Coronary artery (tissue), 2 donors: ENCODE measurements at places on chromosomes 4 and X.
A peak's percentile ranks its signal among the peaks of the same experiment; 100 is the strongest.

DNA sequence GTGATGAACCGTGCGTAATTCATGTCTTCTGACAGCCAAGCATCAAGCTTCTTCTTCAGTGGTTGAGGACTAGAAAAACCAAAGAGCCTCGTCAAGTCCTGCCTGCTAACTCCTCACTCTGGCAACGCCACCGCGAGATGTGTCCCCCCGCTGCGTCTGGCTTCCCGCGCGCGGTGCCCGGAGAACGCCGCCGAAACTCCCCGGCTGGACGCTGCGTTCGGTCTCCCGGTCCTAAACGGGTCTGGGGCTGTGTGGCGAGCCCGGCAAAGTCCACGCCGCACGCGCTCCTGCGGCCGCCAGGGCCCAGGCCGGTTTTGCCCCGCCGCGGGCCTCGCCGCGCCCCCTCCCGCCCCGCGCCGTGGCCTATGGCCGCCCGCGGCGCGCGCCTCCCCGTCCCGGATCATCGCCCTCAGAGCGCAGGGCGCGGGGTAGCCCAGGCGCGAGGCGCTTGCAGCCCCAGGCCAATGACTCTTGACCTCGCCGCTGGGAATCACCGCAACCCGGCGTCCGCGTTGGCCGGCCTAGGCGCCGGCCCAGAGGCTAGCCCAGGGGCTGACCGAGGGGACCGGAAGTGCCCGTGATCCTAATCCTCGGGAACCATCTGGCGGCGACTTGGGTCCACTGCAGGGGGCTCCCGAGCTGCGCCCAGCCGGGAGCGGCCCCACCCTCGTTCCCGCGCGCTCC lies at the start of gene AADAT:
TSS of gene AADAT (minus strand) at position 289 of the 684 bp plus-strand sequence. CDS start at position 23, 266 bp downstream.
- DNase-seq = peak; percentile 81

DNA sequence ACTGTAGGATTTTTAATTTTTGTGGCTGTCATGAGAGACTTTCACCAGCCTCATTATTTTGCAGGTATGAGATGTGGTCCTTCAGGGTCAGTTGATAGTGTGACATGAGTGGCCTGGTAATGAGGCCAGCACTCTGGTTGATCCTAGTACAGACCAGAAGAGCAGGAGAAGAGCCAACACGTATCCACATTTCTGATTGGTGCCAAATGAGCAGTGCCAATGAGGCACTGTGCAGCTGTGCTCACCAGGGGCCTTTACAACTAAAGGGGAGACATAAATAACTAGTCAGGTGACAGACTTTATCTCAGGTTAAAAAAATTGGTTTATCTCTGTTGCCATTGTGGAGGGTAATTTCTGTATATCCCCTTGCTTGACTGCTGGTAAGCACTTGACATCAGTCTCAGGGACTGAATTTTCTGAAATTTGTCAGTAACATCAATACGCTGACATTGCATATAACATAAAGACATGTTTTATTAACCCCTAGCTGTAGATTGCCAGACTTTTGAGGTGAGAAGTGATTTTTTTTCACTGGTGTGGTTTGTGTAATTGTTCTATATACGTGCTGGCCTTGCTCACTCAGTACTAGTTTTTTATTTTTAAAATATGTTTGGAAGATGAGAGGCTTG lies 101.2 kb downstream of the AFF1 start:
- no peak for DNase-seq

GRCh38 chr4:78560296-78560963 lies 8.9 kb downstream of the ANXA3 start:
- DNase-seq = no peak

GRCh38 chr4:85369703-85370380 lies 105.1 kb upstream of the ARHGAP24 start:
- no peak for DNase-seq

DNA sequence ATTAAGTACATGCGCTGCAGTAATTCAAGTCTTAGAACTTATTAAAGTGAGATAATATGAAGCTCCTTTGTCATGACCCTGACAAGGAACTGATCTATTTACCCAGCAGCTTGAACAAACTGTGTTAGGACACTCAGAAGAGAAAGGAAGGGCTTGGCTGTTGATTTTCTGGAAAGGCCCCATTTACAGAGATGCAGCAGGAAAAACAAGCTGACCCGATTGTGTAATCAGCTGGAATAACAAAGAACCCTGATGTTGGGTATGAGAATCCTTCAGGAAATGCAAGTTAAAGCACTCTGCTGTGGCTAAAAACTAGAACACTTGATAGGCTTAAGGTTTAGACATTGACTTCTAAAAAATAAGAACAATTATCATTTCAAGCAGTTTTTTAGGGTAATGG lies 64.8 kb downstream of the TBC1D9 start:
- no peak for DNase-seq

DNA sequence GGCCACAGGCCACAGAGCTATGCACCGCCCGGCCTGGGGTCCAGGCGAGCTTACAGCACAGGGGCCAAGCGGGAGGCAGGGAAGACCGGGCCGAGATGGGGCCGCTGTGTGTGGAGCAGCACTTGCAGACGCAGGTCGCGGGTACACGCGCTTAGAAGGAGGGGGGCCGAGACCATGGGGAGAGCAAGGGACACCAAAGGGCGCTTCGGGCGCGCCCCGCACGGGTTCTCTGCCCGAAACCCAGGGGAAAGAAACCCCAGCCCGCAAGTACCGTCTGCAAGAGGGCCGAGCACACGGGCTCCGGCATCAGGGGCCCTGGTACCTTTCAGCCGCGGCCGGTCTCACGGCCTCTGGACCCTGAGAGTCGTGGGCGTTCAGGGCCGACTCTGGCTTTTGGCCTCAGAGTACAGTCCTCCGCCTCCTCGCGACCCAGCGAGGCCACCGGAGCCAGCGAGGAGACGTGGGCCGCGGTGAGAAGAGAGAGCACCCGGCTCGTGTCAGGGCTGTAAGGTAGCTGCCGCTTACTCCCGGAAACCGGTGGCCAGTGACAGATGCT lies 342 bp downstream of the EOLA2 start:
- DNase-seq = peak; percentile 74

GRCh38 chrX:23292354-23292987 lies 42.2 kb upstream of the PTCHD1 start:
- DNase-seq = no peak

GRCh38 chrX:119467433-119467832 lies 811 bp upstream of the SLC25A5 start:
- DNase-seq = no peak

GRCh38 chrX:10508891-10509290 lies 111.5 kb downstream of the MID1 start:
- DNase-seq = no peak

- DNase-seq = no peak
Measured at GRCh38 chrX:22526339-22526738, 253.6 kb downstream of the CBLL2 start.

DNA sequence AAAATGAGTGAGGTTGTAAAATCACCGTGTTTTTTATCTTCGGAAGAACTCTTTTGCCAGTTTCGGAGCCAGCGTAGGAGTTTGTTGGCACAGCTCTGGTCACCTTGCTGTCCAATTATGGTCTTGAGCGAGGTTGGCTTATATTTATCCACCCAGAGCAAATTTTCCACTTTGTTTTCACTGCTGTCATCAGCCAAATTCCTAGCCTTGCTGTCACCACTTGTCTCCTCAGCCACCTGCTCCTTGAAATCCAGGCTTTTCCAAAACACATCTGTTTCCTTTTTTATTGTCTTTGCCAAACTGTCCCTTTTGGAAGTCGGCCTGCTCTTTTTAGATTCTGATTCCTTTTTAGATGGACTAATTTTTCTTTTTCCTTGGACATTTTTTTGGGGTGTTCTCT lies 57.6 kb downstream of the RFC1 start:
- DNase-seq = no peak

- DNase-seq = peak; percentile 72
Measured at GRCh38 chrX:53072418-53073114, 9.6 kb upstream of the TSPYL2 start.

DNA sequence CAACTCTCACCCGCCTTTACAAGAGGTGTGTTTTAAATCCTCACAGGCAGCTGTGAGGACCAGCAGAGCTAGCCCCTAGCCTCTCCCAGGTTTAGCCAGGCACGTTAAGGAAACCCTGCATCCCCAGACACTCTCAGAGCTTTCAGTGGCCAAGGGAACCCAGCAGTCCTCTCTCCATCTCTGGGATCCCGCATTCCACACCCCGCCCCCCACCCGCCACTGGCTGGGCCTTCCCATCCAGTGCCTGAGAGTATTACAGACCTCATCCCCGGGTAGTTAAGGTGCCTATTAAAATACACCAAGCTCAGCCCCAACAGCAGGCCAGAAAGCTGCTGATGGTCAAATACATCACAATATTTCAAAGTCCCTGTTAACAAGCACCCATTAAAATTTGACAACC lies 256.2 kb downstream of the BCOR start:
- DNase-seq = no peak

DNA sequence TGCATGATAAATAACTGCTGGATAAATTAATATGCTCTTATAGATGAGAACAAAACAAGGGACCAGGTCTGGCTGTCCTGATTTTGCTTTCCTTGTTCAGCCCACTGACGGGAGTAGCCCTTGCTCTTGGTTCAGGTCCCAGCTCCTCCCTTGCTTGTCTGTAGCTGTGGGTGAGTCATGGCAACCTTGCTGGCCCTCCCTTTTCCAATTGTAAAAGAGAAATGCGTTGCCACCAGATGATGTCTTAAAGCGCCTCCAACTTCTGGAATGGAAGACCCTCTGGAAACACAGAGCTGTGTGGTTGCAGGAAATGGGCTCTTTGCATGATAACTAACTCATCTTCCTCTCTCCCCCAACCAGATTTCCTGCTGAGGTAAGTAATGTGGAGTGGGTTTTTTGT lies 171.4 kb downstream of the AASDH start:
- no peak for DNase-seq

- DNase-seq = no peak
Measured at GRCh38 chr4:85500110-85500867, 25.3 kb downstream of the ARHGAP24 start.

- no peak for DNase-seq
Measured at GRCh38 chr4:72817012-72817411, 248.0 kb upstream of the ADAMTS3 start.

DNA sequence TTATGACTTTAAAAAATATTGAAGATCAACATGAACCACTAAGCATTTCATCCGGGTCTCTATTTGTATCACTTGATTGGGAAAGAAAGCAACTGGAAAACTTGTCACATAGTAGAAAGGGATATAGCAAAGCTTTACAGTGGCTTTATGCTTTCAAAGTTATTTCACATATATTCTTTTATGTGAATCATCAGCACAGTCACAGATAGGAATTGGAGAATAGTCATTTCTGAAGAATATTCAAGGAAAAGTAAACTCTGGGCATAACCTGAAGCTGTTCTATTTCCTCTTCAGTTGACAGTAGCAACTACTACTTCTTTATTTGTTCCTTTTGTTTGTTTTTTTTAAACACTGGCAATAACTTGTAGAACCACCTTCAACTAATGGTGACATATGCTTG lies 50.5 kb downstream of the MND1 start:
- DNase-seq = no peak

DNA sequence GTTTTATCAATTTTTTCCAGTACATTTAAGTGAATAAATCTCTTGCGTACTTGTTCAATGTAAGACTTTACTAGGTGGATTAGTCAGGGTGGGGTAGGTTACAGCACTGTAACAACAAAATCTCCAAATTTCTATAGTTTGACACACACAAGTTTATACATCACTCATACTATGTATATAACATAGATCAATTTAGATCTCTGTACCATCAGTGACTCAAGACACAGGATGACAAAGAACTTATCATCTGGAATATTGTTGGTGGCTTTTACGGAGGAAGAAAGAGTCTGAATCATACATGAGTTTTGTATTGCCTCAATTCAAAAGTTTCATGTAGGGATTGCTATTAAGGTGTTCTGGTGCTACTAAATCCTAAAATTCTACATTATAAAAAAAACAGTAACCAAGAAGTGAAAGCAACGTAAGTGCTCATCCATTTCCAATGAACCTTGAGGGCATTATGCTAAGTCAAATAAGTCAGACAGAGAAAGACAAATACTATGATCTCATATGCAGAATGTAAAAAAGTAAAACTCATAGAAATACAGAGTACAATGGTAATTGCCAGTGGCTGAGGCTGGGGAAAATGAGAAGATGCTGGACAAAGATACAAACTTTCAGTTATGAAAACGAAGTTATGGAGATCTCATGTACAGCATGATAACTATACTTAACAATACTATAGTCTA lies 98.0 kb upstream of the DKK2 start:
- no peak for DNase-seq

- DNase-seq = no peak
Measured at GRCh38 chr4:8594097-8595038, 1.8 kb downstream of the CPZ start.

- no peak for DNase-seq
Measured at GRCh38 chr4:184805462-184806228, 20.1 kb downstream of the ACSL1 start.

- DNase-seq = no peak
Measured at GRCh38 chrX:115898382-115899001, 272.1 kb upstream of the AGTR2 start.

DNA sequence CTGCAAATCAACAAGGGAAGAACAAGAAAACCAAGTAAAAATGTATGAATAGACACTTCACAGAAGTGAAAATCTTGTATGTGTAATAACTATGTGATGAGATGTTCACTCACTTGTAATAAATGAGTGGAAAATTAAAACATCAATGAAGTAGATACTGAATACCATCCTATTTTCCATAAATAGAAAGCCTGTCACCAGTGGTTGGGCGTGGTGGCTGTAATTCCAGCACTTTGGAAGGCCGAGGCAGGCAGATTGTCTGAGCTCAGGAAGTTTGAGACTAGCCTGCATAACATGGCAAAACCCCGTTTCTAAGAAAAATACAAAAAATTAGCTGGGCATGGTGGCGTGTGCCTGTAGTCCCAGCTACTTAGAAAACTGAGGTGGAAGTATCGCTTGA lies 53.5 kb upstream of the SOD3 start:
- no peak for DNase-seq

GRCh38 chr4:4818415-4819212 lies 40.9 kb upstream of the MSX1 start:
- DNase-seq = no peak

- DNase-seq = no peak
Measured at GRCh38 chr4:12123707-12124106, 695.0 kb upstream of the HS3ST1 start.

GRCh38 chr4:13944095-13944511 lies 316.6 kb upstream of the BOD1L1 start:
- DNase-seq = no peak

GRCh38 chrX:146396409-146396808 lies 413.2 kb upstream of the CXorf51B start:
- no peak for DNase-seq

DNA sequence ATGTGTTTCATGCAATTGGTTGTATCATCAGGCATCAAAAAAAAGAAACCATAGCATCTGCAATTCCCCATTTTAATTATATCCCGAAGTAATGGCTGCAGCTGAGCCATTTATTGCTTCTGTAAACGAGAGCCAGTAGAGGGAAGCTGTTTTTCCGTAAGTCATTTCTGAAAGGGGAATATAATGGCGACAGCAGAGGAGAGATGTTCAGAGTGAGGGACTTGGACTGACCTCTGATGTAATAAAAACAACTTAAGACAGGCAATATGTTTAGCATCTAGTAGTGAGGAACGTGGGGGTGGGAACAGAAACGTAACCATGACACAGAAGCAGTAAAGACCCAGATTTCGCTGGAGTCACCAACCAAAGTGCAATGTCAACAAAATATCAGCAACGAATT lies 31.5 kb upstream of the NAA11 start:
- DNase-seq = no peak
